Activated naive CD8-positive, alpha-beta T cell treated with anti-CD3 and anti-CD28 coated beads, Interleukin-2, amount 10 ng/mL, durations not matched to agents 7 days and 5 days (primary cell): ENCODE measurements at places on chromosomes 2 and 18. TPM values are rescaled to one million over a fixed set of nuclear protein-coding genes. Genes with fewer than 3 reads are reported as not detected.

GRCh38 chr2:181686576-181687185, 6.4 kb upstream of the NEUROD1 start:
- no peak for DNase-seq

GRCh38 chr18:33051407-33051806, 278.6 kb upstream of the KLHL14 start:
- no peak for DNase-seq

- no peak for DNase-seq
These were observed 257.9 kb downstream of the PTPRM start for GRCh38 chr18:7824970-7825369.

DNA sequence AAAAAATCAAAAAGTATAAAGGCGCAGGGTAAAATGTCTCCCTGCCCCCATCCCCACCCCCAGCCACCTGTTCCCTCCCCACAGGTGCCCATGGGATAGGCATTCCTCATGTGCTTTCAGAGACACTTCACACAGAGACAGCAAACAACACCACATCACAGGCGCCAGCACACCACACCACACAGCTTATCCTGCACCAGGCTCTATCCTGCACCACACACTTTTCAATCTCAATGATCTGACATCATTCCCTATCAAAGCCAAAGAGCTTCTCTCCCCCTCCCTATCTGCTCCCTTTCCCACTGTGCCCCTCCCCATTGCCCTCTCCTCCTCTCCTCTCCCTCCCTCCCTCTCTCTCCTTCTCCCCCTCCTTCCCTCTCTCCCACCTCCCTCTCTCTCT, 15.5 kb downstream of the FAM178B start:
- no peak for DNase-seq

DNA sequence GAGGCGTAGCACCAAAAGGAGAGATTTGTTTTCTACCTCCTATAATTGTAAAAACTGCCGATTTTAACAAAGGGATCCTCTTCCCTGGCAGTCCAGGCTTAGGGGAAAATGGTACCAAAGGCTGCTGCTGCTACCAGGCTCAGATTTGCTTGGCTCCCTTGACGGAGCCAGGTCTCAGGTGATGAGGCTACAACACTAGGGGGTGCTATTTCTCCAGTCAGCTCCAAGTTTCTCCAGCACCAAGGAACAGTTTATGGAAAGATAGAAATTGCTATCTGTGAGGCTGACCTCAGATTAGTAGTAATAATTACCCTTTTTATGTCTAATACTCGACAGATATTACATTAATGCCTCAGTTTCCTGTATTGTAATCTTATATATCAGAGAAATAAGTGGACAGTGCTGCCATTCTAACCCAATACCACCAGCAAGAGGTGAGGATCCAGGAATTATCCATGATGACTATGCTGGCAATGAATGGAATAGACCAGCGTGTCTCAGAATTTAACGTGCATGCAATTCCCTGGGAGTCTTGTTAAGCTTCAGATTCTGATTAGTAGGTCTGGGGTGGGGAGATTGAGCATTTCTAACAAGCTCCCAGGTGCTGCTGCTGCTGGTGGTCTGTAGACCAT, 111.3 kb downstream of the ESCO1 start:
- DNase-seq, result no peak

The MC2R gene
- total RNA-seq, result not detected
